ENCODE measurements at places on chromosomes 5 and 9.

- no peak for DNase-seq
Measured at GRCh38 chr5:103441523-103441922, 121.1 kb downstream of the NUDT12 start.

- DNase-seq: no peak
Measured at GRCh38 chr5:124240732-124241131, 505.7 kb downstream of the ZNF608 start.

DNA sequence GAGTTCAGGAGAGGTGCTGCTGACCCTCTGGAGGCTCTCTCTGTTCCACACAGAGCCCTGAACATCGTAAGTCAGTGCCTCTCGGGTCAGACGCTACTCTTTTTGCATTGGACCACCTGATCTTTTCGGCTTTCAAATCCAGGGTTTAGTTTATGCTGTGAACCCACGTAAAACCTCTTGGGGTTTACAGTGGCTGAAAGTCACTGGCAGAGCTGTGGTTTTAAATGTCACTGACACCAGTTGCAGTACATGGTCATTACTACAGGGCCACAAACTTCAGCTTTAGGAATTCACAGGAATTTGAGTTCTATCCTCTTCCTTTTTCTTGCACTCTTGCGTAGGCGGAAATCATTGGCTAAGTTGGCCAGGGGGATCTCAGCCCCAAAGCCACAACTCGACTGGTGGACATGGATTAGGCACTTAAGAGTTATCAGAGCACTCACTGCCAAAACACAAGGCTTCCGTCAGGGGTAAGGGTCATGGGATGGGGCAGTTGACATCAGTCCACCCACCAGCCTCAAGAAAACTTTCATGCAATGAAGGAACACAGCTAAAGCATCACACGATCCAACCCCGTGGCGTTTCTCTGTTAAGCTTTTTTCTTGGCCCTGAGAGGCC lies 76.9 kb downstream of the SFXN1 start:
- no peak for DNase-seq

DNA sequence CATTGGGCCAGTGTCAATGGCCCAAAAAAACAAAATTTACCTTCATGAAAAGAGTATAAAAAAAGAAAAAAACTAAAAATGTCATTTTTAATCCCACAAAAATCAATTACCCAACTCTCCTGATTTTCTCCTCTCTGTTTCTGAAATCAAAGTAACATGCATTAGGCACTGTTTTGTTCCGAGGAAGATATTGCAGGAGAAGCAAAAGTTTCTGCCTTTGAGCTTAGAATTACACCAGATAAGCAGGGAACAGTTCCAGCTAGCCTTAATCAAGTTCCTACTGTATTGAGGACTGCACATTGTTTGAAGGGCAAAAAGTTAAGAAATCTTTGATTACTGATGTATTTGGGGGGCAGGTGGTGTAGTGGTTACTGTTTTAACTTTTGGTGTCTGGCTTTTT lies 1.1 kb upstream of the PRKAA1 start:
- no peak for DNase-seq

- no peak for DNase-seq
Measured at GRCh38 chr9:125380406-125380805, 118.8 kb downstream of the GAPVD1 start.

- DNase-seq: no peak
Measured at GRCh38 chr5:79955356-79955895, 35.6 kb downstream of the MTX3 start.

GRCh38 chr5:140546851-140547507 lies 483 bp upstream of the EIF4EBP3 start:
- no peak for DNase-seq

- DNase-seq: no peak
Measured at GRCh38 chr5:74212336-74212735, 428.2 kb downstream of the ENC1 start.

Measured in stimulated activated CD4-positive, alpha-beta T cell treated with anti-CD3 and anti-CD28 coated beads, Interleukin-1b, Interleukin-23, amount 100 ng/mL, for 1 hour (primary cell).